ENCODE measurements at places on chromosomes 16 and 17. TPM values are rescaled to one million over a fixed set of nuclear protein-coding genes. Genes with fewer than 3 reads are reported as not detected.

DNA sequence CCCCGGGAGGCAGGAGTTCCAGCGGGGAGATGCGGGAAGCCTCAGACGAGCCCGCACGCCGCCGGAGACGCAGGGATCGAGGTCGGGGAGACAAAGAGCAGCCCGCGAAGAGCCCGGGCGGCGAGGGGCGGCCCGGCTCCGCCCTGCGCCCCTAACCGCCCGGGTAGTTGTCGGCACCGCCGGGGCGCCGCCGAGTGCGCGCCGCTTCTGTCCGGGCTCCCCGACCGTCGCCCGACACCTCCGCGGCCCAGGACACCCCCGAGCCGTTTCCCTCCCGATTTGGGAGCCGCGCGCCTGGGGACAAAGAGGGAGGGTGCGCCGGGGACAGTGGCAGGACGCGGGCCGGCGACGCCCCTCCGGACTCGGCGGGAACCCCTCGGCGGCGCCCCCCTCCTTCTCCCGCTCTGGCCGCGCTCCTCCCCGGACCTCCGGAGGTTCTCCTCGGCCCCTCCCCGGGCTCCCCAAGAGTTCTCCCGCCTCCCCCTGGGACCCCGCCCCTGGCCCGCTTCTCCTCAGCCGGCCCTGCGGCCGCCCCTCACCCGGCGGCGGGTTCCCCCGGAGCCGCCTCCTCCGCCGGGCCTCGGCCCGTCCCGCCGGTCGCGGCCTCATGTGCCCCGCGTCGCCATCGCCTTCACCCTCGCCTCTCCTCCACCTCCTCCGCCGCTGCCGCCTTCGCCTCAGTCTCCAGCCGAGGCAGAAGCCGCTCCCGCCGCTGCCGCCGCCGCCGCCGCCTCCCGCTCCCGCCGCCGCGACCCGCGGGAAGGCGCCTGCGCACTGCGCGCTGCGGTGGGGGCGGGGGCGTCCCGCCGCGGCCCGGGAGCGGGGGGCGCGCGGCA is at the start of gene GJC1:
GJC1 (minus strand) TSS at position 765 of the 836 bp plus-strand sequence. CDS start 24,470 bp downstream, outside the sequence.
- peak; percentile 56 for DNase-seq

DNA sequence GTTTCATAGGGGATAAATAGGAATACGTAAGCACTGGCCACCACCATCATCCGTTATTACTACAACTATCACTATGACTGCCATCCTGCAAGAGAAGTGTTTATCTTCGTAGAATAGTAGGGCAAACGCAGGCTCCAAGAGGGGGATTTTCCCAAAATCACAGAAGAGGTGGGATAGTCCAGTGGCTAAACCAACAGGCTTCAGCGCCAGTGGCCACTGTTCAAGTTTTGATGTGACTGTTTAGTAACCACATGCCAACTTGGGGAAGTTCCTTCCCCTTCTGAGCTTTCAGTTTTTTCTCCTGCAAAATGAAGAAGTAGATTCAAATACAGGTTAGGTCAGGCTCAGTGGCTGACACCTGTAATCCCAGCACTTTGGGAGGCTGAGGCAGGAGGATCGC is 60.7 kb upstream of the GRIN2A start:
- DNase-seq, result no peak

- peak; percentile 99 for DNase-seq
These were observed at the start of gene ALDOA for GRCh38 chr16:30065102-30065942. TSS of gene ALDOA (plus strand) at chr16:30065760. CDS start at chr16:30066898, 1,138 bp downstream.

DNA sequence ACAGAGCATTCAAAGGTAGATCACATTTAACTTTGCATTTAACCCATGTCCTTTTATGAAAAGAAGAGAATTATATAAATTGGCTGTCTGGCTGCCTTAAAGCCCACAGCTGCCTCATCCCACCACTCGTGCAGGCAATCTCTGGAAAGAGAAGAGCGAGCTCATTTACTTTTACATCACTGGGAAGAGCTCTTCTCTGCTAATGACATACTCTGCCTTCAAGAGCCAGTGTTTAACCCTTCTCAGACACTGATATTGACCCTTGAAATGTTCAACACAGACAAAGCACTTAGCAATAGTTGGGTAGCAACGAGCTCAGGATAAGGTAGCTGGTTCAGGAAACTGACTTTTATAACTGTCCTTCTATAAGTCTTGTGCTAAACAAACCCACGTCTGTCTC is 6.8 kb downstream of the KRT38 start:
- no peak for DNase-seq

- DNase-seq, result no peak
These were observed 54.1 kb downstream of the XYLT1 start for GRCh38 chr16:17416461-17417311.

IL17C gene
- polyA plus RNA-seq, result not detected

TENT4B gene
- polyA plus RNA-seq, result 3.5 TPM

TPSAB1 gene
- 1.6 TPM for polyA plus RNA-seq

Data from psoas muscle (tissue), 8 donors.